Left kidney (tissue), 8 donors: ENCODE measurements at places on chromosomes 12 and 14. TPM values are rescaled to one million over a fixed set of nuclear protein-coding genes. Genes with fewer than 3 reads are reported as not detected.
A peak's percentile ranks its signal among the peaks of the same experiment; 100 is the strongest.

- no peak for DNase-seq
These were observed 59.5 kb downstream of the DAAM1 start for GRCh38 chr14:59247801-59248584.

DNA sequence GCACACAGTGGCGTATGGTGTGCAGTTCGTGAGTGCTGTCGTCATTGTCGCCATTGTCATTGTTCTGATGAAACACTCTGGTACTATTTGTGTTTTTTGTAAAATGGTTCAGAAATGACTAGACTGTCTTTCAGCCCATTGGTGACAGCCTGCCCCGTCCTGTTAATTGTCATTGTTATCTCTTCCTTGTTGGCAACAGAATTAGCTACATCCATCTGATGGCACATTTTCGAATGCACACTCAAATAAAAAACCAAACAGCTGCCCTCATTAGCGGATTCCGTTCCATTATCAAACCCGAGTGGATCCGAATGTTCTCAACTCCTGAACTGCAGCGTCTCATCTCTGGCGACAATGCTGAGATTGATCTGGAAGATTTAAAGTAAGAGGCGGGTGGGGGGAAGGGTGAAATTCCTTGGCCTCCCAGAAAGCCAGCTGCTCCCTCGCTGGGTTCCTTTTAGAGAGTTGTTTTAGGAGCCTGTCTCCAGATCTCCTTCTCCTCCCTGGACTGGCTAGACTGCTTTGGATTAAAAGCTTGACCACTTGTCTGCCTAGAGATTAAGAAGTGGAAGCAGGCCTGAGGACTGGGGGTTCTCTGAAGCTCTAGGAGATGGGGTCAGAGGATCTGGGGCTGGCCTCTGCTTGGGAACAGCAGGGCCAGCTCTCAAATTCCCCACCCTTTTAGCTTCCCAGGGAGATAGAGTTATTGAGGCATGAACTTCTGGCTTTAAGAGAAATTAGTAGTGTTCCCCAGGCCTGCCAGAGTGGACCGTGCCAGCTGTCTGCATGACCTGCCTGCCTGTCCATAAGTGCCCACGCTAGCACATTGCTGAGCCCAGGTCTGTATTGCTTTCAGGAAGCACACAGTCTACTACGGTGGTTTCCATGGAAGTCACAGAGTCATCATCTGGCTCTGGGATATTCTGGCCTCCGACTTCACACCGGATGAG, 43.3 kb downstream of the MMAB start:
- no peak for DNase-seq

GRCh38 chr12:38159092-38159551, 157.5 kb upstream of the ALG10B start:
- no peak for DNase-seq

The ACOT6 gene
- 0.25 TPM for polyA plus RNA-seq

The FLRT2 gene
- 254 TPM for polyA plus RNA-seq

- DNase-seq: no peak
These were observed 18.3 kb downstream of the ADGRD1 start for GRCh38 chr12:130971925-130972585.

The EML1 gene
- polyA plus RNA-seq: 38.5 TPM

The DPPA3 gene
- polyA plus RNA-seq: 0.17 TPM

- no peak for DNase-seq
These were observed 43.0 kb downstream of the RASSF8 start for GRCh38 chr12:26001530-26001929.

The MYO1A gene
- polyA plus RNA-seq: 0.50 TPM

DNA sequence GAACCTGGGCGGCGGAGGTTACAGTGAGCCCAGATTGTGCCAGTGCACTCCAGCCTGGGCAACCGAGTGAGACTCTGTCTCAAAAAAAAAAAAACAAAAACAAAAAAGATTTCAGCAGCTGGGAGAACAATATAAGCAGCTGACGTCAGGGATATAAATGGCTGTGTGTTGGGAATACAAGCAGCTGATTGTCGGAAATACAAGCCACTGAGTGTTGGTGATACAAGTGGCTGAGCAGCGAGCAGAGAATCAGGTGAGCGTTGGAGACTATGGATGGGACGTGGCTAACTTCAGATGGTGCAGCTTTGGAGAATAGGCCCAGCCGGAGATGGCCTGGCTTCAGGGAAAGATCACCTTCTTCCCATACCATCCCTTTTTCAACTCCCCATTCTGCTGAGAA, 32.0 kb downstream of the PSEN1 start:
- no peak for DNase-seq

The PTCSC3 gene
- 0.67 TPM for polyA plus RNA-seq

DNA sequence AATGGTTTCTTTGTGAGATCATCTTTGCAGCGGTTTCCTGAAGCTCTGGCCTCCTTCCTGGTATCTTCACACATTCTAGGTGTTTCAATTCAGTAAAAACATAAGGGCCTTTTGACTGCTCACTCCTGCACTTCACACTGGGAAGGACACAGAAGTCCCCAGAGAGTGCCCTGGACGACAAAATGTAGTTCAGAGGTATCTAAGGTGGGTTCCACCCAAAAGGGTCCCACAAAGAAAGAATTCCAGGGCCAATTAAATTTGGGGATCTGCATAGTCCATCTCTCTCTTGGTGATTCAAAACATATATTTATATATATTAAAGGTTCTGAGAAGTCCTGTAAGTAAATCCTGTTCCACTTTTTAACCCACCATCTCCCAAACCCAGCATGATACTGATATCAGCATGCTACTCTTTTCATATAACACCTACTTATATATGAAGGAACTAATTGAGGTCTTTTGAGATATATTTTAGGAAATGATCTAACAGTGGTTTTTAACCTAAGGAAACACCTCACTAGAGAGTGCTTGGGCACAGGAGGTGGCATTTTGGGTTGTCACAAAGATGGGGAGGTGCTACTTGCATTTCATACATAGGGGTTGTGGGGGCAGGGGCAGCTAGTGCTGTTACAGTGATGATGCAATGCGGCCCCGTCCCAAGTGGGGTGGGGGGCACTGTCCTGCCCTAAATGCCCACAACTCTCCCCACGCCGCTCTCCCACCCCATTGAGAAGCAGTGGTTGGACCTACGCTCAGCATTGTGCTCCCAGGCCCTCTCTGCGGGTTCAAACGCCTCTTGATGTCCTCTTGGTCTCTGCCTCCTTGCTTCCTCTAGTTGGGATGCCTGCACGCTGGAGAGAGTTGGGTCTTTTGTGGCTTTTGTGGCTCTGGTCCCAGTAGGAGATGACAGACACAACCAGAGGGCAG, 109.4 kb downstream of the ARF6 start:
- no peak for DNase-seq

DNA sequence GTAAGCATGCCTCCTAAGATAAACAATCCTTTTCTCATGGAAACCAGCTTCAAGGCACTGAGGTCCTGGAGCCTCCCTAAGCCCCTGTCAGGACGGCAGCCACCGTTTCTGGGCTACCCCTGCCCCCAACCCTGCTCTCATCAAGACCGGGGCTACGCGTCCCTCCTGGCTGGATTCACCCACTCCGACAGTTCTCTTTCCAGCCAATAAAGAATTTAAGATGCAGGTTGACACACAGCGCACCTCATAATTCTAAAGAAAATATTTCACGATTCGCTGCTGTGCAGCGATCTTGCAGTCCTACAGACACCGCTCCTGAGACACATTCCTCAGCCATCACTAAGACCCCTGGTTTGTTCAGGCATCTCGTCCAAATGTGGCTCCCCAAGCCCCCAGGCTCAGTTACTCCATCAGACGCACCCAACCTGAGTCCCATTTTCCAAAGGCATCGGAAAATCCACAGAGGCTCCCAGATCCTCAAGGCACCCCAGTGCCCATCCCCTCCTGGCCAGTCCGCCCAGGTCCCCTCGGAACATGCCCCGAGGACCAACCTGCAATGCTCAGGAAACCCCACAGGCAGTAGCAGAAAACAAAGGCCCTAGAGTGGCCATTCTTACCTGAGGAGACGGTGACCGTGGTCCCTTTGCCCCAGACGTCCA, 336.3 kb downstream of the TMEM121 start:
- no peak for DNase-seq

- DNase-seq: peak; percentile 65
These were observed 8.0 kb downstream of the YY1 start for GRCh38 chr14:100246809-100247428.

- DNase-seq: no peak
These were observed 6.2 kb downstream of the ACSM4 start for GRCh38 chr12:7310070-7310469.

DNA sequence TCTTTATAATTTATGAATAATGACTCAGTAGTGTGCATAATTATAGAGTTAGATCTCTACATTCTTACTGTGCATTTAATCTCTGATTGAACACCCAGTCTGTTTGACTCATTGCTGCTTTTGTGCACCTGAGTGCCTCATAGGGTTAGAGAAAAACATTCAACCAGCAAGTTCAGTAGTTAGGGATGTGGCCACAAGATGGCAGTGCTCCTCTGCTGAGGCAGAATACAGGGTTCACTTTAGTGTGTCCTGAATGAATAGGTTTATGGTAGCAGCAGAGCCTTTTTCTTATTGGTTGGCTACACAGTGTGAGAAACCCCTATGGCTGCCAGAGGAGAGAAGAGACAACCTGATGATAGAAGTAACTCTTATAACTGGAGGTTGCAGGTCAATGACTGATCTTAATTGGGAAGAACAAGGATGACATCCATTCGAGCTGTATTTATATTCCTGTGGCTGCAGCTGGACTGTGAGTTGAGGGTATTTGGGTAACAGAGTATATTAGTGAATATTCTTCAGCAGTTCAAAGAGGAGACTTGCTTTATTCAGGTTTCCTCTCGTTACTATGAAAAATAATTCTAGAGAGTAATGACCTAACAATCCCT, 194.9 kb upstream of the OR4E1 start:
- peak; percentile 50 for DNase-seq

DNA sequence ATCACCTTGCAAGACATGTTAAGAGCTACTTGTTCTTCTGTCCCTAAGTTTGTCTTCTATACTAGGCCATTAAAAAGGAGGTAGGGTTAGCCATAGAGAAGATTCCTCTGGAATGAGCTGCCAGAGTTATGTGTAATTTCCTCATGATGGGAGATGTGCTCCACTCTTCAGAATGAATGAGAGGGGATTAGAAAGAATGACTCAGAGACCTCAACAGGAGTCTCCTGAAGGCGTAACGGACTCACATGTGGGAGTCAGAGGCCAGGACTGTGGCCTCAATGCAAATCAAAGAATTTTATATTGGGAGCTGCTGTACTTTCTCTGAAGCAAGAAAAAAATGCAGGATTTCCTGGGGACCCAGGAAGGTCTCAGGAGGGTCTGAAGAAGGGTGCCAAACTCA, 87.8 kb upstream of the ATXN7L3B start:
- no peak for DNase-seq

DNA sequence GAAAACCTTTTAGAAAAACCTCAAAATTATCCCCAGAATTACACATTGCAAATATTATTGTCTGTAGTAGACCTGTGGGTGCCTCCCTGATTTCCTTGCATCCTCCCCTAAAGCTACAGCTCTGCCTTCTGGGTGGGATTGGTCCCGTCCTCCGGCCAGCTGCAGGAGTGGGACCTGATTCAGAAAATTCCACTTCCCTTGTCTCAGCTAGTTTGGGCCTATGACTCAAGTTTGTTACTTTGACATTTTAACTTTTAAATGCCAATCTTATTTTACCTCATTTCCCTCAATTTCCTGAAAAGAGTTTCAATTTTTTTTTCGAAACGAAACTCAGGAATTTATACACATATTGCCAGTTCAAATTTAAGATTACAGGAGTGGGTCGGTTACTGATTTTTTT, 13.2 kb upstream of the SLC41A2 start:
- no peak for DNase-seq

DNA sequence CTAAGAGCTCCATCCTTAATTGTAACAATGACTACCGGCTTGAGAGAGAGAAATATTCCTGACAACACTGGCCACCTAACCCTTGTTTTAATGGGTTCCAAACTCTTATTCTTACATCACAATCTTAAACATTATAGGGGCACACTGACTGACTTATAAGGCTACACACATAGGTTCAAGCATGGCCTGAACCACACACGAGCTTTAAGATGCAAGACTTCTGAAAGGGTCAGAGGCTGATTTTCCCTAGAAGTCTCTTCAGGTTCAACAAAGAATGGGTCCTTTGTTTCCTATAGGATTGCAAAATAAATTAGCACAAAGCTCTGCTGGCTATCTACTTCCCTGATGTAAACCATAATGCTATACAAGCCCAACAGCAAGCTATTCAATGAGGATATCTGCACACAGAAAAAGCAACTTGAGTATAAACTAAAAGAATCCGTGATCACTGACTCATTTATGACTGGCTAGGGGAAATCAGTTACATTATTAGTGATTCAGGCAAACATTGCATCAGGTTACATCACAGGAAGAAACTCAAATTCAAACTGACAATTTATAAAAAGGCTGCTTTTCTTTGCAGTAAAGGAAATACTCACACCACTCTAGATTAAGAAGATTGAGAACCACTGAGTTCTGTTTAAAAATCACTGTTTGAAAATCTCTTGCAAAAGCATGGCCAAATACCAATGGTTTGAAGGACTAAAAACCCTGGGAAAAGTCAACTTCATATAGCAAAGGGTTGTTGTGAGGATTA, 8.5 kb downstream of the BTG1 start:
- no peak for DNase-seq

DNA sequence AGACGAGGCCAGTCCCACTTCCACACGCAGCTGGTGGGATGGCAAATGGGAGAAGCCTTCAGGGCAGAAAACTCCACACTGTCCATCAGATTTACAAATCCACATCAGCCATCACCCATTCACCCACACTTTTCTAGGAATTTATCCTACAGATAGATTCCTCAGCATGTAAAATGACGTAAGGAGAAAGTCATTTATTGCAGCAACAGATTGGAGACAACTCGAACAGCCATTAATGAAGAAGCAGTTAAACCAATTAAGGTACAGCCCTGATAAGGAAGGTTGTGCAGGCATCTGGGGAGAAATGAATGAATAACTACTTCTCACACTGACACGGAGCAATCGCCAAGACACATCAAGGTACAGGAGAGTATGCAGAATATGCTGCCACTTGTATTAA, 26.2 kb downstream of the PRKAB1 start:
- DNase-seq: no peak

DNA sequence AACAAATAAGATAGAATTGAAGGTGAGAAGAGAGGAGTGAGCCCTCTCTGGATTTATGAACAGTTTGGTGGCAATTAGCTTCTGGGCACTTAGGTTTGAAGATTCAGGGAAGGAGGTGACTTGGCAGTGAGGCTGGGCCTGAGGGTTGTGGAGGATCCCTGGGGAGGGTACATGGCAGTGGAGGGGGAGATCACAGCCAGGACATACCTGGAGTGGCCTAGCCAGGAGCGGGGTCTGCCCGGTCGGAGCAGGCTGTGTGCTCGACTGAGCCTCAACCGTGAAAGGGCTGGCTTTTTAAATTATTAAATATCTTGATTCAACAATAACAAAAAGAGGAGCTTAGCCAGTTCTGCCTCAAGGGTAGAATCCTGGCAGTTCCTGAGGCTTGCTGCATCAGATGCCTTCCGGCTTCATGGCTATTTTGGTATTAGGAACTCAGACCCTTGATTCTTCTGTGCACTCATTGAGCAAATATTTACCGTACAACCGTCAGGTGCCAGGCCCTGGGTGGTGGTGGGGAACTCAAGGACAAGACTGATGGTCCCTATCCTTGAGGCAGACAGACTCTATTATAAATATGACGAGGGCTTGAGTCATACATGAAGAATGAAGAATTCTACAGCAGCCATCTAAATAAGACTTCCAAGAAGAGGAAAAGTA, 73.4 kb downstream of the SPTB start:
- no peak for DNase-seq
